RPMI7951 (cell line): ENCODE measurements at places on chromosomes 7 and 10.

- peak; percentile 16 for DNase-seq
Observed at GRCh38 chr7:32218154-32218467, 147.9 kb upstream of the PDE1C start.

GRCh38 chr10:4687397-4687796 is 138.6 kb upstream of the AKR1E2 start:
- DNase-seq, result no peak

DNA sequence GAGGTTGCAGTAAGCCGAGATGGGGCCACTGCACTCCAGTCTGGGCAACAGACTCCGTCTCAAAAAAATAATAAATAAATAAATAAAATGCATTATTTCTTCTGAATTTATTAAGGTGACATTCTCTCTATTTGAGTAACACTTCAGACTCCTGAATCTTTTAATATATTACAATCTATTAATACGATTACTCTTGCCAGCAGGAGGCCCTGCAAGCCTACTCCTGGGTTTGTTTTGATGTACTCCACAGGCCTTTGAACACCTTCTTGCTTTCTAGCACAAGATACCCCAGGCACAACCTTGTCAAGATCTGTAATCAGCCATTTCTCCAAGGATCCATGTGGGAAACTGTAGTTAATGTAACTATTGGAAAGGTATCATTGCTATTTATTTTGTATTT is 63.5 kb downstream of the COBL start:
- DNase-seq, result no peak

- DNase-seq, result peak; percentile 95
Observed at GRCh38 chr7:117283371-117283770, 39.5 kb downstream of the WNT2 start.

- no peak for DNase-seq
Observed at GRCh38 chr10:129741280-129741977, 222.6 kb downstream of the EBF3 start.

DNA sequence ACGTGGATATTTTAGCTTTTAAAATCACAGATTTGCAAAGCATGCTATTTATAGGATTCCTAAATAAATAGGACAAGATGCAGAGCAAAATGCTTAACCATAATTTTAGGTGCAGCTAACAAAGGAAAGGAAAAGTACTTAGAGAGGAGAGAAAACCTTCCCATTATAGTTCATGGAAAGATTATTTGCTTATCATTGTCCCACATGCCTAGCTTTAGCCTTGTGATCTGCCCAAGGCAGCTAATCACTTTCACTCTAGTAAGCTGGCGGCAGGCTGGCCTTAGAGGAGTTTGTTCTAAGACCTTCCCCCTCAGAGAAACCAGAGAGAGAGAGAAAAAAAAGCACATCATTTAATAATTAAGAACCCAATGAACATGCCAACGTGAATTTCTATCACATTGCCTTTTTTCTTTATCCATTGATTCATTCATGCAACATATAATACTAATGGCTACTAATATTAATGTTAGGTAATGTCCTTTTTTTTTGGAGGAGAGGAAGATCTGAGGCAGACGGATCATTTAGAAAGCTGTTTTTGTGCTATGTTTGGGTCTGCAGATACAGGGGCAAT is 274.6 kb downstream of the ARL4A start:
- DNase-seq, result no peak

GRCh38 chr7:132446666-132447278 is 129.5 kb downstream of the PLXNA4 start:
- no peak for DNase-seq

DNA sequence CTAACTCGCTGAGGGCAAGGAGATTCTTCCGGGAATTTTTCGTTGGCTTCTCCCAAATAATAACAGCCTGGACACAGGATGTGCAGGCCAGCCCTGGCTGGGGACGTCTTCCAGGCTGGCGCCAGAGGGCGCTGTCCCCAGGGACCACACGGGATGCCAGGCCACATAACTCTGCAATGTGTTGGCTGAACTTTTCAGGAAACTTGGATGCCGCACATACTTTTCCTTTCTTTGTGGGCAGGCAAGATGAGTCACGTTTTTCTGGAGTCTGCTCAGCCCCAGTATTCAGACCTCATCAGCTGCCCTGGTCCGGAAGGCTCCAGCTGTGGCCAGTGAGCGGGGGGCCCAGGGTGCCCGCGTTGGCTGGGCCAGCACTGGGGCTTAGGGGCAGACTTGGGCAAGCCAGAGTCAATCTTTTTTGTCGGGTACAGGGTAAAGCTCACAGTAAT is 122.7 kb downstream of the PRKAG2 start:
- DNase-seq, result peak; percentile 99

GRCh38 chr7:130943336-130943901 is 209.4 kb upstream of the KLF14 start:
- peak; percentile 70 for DNase-seq

- DNase-seq, result peak; percentile 76
Observed at GRCh38 chr10:102643336-102644065, 778 bp upstream of the TRIM8 start.

- peak; percentile 56 for DNase-seq
Observed at GRCh38 chr7:42650171-42650570, 261.7 kb downstream of the C7orf25 start.

DNA sequence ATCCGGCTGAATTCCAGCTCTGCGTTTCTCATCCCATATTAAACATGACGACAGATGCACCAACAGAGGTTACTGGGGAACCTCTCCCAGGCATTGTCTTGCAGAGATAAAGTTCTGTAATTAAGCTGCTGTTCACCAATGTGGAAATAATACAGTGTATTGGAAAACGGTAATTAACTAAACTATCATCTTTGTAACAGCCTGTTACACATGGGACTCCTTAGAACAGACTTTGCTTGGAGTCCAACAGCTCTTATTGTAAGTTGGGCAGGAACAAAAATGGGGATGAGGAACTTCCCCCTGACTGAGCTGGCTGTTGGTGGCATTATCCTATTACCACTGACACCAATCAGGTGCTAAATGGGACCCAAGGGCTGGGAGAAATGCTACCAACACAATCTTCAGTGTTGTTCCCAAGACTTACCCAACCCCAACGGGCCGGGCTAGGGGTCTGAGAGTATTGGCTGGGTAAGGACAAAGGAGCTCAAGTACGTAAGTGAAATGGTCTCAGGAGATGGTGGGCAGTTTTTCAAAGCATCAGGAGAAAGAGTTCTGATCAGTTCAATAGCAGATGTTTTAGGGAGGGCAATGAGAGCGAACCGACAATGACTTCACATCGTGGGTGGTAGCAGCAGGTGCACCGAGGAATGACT is 759.4 kb downstream of the GRID1 start:
- DNase-seq, result no peak

- DNase-seq, result peak; percentile 75
Observed at GRCh38 chr10:33801705-33802104, 467.2 kb upstream of the NRP1 start.

DNA sequence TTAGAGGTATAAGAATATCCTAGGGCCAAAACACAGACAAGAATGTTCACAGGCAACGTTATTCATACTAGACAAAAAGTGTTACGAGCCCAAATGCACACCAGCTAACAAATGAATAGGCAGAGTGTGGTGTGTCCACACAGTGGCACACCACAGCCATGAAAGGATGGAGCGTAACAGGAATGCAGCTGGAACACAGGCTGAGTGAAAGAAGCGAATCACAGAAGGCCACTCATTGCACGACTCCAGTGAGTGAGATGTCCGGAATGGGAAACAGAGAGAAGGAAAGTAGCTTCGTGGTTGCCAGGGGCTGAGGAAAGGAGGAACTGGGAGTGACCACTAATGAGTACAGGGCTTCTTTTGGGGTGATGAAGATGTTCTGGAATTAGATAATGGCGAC is 198.8 kb downstream of the TNS3 start:
- DNase-seq, result peak; percentile 89

DNA sequence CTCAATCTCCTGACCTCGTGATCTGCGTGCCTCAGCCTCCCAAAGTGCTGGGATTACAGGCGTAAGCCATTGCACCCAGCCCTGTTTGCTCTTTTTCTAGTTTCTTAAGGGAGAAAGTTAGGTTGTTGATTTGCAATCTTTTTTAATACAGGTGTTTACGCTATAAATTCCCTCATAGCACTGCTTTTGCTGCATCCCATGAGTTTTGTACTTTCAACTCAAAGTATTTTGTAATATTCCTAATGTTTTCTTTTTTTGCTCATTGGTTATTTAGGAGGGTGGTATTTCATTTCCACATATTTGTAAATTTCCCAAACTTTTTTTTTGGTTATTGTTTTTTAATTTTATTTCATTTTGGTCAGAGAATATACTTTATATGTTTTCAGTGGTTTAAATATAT is 11.6 kb downstream of the TPST1 start:
- DNase-seq, result no peak

GRCh38 chr10:35594115-35595079 is 10.7 kb upstream of the GJD4 start:
- DNase-seq, result no peak

- no peak for DNase-seq
Observed at GRCh38 chr10:126075009-126075408, 178.6 kb downstream of the FANK1 start.

GRCh38 chr10:59036311-59037017 is 140.0 kb upstream of the PHYHIPL start:
- no peak for DNase-seq

GRCh38 chr7:121097577-121097976 is 109.1 kb downstream of the CPED1 start:
- no peak for DNase-seq

GRCh38 chr7:31864646-31865045 is 177.6 kb downstream of the PPP1R17 start:
- peak; percentile 33 for DNase-seq

DNA sequence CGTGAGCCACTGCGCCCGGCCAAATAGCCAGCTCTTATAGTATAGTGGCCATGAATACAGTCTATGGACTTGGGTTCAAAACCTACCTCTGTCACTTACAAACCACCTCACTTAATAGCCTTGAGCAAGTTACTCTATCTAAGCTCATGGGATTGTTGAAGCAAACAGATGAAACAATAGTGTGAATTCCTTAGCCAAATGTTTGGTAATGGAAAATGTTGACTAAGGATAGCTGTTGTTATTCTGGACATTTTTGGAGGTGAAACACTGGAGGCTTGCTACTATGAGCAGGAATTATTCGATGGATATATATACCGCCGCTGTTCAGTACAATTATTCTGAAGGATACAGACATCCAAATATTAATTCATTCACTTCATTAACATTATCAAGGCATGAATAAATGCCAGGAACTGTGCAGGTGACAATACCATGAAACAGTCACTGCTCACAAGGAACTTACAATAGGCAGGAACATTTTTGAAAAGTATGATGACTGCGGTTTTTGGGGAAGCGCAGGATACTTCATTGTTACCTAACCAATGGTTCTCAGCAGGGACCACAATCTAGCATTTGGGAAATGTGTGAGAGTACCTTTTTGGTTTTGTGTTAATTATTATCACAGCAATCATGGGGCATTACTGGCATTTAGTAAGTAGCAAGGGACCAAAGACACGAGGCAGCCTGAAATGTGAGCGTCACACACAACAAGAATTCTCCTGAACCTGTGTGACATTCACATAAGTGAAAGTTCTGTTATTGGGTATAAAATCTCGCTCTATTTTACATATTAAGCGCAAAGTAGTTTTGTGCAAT is 55.7 kb downstream of the CUBN start:
- no peak for DNase-seq

GRCh38 chr7:111108496-111108895 is 17.6 kb downstream of the LRRN3 start:
- DNase-seq, result no peak

- no peak for DNase-seq
Observed at GRCh38 chr10:89615824-89616223, 29.2 kb downstream of the PANK1 start.

DNA sequence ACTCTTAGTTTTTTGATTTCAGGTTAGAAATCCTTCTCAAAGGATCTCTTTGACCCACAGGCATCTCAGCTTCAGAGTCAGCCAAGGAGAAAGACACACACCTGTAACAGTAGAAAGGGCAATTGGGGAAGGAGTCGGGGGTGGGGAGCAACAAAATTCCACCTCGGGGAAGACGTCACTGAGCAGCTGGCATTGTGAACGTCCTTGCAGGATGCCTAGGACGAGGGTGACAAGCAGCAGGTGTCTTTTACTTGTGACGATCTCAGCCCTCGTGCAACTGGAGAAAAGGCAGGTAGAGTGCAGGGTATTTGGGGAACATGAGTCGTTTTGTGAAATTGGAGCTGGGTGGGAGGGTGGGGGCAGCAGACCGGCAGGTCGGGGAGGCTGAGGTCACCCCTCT is 627.0 kb downstream of the ACTR3B start:
- DNase-seq, result no peak

DNA sequence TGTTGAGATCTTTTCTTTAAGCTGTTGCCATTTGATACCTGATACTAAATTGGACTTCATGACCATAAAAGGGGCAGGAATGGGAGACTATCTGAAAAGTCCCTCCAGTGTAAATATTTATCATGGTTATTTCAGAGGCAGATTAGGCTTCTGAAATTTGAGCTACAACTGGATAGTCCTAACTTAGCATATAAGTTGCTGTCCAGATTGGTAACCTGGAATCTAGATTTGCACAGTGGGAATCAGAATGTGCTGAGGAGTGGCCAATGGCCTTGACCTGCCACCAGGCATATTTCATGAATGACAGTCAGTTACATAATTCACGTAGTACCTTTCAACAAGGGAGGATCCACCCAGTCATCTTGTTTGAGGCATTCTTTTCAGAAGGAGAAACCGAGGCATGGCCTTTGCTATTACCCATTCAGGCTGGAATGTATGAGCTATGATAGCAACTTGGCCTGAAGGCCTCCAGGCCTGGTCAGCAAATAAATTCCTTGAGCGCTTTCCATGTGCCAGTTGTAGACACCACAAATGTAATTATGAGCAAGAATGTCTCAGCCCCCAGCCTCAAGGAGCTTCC is 80.0 kb downstream of the EEPD1 start:
- no peak for DNase-seq

DNA sequence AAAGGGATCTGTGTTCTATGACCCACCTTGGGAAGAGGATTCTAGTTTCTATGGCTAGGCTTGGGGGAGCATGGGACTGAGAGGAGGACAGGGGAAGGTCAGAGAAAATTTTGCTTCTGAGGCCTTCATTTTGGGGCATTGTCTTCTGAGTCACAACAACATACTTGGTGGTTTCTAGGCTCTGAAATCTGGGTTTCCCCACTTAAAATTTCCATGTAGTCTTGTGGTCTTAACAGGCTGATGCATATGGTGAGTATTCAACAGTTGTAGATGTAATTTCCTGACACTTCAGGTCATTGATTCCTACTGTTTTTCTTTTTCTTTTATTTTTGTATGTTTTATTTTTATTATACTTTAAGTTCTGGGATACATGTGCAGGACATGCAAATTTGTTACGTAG is 88.5 kb downstream of the ANKRD7 start:
- no peak for DNase-seq
